Activated T-cell treated with anti-CD3 and anti-CD28 coated beads, Interleukin-2, amount 50 U/mL, for 72 hours (primary cell): ENCODE measurements at places on chromosomes 3 and 15. TPM values are rescaled to one million over a fixed set of nuclear protein-coding genes. Genes with fewer than 3 reads are reported as not detected.

DNA sequence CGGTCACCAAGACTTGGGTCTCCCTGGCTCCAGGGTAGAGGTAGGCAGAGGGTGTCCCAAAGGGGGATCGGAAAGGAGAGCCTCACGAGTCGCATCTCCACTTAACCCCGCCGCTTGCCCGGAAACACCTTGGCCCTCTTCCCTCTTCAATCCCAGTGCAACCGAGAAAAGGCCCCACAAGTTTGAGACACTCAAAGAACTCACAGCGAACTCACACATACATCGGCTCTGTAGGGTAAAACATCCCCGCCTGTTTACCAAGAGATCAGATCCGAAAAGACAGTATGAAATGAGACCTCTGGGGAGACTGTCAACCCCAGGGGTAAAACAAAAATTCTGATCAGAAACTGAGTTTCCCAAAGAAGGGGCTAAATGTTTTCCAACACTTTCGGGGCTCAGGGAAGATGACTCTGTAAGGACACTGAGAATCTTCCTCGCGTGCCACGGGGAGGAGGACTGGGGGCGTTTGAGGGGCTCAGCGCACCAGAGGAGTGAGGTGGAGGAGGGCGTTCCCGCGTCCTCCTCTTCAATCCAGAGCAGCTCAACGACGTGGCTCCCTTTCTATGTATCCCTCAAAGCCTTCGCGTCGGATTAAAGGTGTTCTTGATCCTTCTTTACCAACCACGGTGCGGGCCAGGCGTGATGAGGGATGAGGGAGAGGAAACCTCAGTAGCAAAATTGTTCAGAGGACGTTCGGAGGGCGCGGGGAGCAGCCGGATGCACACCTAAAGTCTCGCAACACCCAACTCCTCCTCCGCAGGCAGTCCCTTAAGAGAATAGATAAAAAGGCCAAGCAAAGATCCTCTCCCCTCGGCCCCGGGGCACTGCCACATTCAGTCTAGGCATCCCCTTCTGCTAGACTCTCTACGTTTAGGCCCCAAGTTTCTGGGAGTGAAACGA, 3.7 kb downstream of the WNT5A start:
- peaks cover 75% of the 10 kb centered on the region for H3K27me3 ChIP-seq
- DNase-seq, result no peak
- no peak overlapping the region for H3K27ac ChIP-seq
- peaks cover 15% of the 10 kb centered on the region for H3K4me1 ChIP-seq
- peak overlapping the region; percentile 57 for H3K4me3 ChIP-seq
- H3K36me3 ChIP-seq, result no peaks in the 10 kb centered on the region

- H3K36me3 ChIP-seq, result no peaks in the 10 kb centered on the region
- no peak overlapping the region for H3K27ac ChIP-seq
- H3K4me3 ChIP-seq, result no peak overlapping the region
- DNase-seq, result no peak
These were observed 24.5 kb downstream of the CHDH start for GRCh38 chr3:53821631-53822121.

DNA sequence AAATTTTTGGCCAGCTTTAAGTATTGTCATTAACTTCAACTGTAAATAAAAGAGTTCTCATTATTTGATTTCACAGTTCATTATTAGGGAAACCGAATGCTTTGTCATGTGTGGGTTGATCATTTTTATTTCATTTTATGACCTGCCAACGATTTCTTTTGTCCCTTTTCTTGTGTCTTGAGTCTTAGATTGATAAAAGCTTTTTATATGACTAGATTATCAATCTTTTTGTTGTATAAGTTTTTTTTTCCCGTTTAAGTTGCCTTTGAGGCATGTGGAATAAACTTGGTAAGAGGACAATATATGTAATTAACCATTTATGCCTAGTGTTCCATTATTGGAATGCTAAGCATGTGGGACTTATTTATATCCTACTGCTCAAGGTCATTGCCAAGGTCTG, 62.8 kb downstream of the ATP2C1 start:
- H3K36me3 ChIP-seq, result peaks cover 22% of the 10 kb centered on the region
- H3K4me3 ChIP-seq, result no peak overlapping the region
- no peak overlapping the region for H3K27ac ChIP-seq
- no peaks in the 10 kb centered on the region for H3K4me1 ChIP-seq
- no peak for DNase-seq

DNA sequence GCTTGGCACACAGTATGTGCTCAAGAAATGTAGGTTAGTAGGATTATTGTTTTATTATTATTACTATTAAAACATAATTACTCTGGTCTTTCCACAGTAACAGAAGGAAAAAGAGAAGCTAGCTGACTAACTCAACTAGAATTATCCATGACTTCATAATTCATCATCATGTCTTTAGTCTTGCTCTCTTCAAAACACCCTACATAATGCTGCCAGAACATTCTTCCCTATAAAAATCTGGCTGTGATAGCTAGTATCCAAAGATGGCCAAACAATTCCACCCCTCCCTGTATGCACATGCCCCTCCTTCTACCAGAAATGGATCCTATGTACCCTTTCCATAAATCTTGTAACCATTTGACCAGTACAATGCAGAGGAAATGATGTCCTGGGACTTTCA, 48.8 kb upstream of the SRGAP3 start:
- H3K4me3 ChIP-seq, result no peak overlapping the region
- H3K4me1 ChIP-seq, result peaks cover 16% of the 10 kb centered on the region
- H3K27ac ChIP-seq, result no peak overlapping the region
- H3K36me3 ChIP-seq, result no peaks in the 10 kb centered on the region
- DNase-seq, result no peak
- peaks cover 23% of the 10 kb centered on the region for H3K27me3 ChIP-seq

GRCh38 chr15:68909601-68910100, 20.7 kb upstream of the SPESP1 start:
- H3K4me3 ChIP-seq, result no peak overlapping the region
- peaks cover 6% of the 10 kb centered on the region for H3K27me3 ChIP-seq
- DNase-seq, result no peak
- no peak overlapping the region for H3K27ac ChIP-seq
- no peaks in the 10 kb centered on the region for H3K36me3 ChIP-seq
- no peaks in the 10 kb centered on the region for H3K4me1 ChIP-seq

GRCh38 chr3:27454914-27455313, 29.3 kb downstream of the SLC4A7 start:
- H3K4me1 ChIP-seq, result peaks cover 61% of the 10 kb centered on the region
- H3K36me3 ChIP-seq, result no peaks in the 10 kb centered on the region
- peak overlapping the region; percentile 96 for H3K27ac ChIP-seq

DNA sequence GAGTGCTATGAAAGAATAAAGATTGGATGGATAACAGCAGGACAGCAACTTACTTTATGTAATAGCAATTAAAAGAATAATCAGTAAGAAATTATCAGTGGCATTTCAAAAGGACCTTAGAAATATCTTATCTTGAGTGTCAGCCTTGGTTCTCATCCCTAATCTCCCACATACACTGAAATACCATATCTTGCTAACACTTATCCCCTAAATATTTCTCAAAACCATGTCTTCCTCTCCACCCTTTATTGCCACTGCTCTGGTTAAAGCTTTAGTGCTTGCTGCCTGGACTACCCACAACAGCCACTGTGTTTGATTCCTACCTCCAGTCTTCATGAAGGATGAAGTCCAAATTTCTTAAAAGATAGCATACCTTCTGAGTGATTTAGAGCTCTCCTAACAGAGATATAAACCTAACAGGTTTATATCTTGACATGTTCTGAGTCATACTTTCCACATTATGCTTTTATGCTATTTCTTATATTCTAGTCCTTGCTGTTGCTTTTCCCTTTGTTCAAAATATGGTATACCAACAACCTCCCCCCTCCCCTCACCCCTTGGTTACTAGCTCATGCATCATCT, 202.8 kb downstream of the RSRC1 start:
- no peaks in the 10 kb centered on the region for H3K36me3 ChIP-seq
- H3K27ac ChIP-seq, result no peak overlapping the region
- H3K27me3 ChIP-seq, result no peaks in the 10 kb centered on the region
- no peaks in the 10 kb centered on the region for H3K4me1 ChIP-seq

GRCh38 chr3:177050501-177051237, 146.6 kb downstream of the TBL1XR1 start:
- no peak for DNase-seq
- no peak overlapping the region for H3K27ac ChIP-seq
- H3K4me1 ChIP-seq, result peaks cover 22% of the 10 kb centered on the region
- H3K27me3 ChIP-seq, result no peaks in the 10 kb centered on the region
- H3K4me3 ChIP-seq, result no peak overlapping the region

- DNase-seq, result no peak
- H3K4me3 ChIP-seq, result no peak overlapping the region
- no peak overlapping the region for H3K27ac ChIP-seq
- peaks cover 25% of the 10 kb centered on the region for H3K27me3 ChIP-seq
- H3K36me3 ChIP-seq, result no peaks in the 10 kb centered on the region
These were observed 192.7 kb upstream of the HES1 start for GRCh38 chr3:193943200-193943599.

DNA sequence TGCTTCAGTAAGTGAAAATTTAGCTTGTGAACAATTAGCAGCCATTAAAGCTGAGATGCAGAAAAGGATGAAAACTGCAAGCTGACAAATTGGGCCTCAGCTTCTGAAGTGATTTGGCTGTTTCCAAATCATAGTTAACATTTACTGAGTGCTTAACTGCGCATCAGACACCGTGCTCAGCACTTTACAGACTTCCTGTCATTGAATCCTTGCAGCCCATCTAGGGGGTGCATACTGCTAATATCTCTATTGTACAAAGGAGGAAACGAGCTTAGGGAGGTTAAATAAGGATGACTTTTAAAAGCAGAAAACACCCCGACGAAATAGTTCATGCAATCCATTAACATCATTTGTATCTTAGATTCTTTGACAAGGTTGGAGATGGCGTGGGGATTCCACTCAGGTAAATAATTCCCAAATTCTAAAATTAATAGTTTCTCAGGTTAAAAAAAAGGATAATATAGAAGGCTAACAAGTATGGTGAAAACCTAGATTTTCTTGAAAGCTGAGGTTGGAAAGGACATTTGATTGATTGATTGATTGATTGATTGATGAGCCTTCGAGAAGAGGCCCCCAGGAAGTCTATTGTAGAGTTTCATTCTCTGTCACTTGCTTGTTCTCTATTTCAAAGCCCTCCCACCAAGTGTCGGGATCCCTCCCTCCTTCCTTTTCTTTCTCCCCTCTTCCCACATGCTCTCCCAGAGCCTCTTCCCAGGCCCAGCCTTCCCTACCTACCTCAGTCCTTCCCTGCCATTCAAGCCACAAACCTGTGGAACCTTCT, 23.5 kb upstream of the EPHB3 start:
- DNase-seq, result no peak
- no peaks in the 10 kb centered on the region for H3K36me3 ChIP-seq
- H3K27me3 ChIP-seq, result peaks cover 23% of the 10 kb centered on the region
- no peak overlapping the region for H3K4me3 ChIP-seq
- H3K27ac ChIP-seq, result no peak overlapping the region

- no peak overlapping the region for H3K27ac ChIP-seq
- H3K27me3 ChIP-seq, result no peaks in the 10 kb centered on the region
- no peak overlapping the region for H3K4me3 ChIP-seq
- DNase-seq, result no peak
- no peaks in the 10 kb centered on the region for H3K36me3 ChIP-seq
These were observed 140.5 kb upstream of the TPM1 start for GRCh38 chr15:62901909-62902546.

DNA sequence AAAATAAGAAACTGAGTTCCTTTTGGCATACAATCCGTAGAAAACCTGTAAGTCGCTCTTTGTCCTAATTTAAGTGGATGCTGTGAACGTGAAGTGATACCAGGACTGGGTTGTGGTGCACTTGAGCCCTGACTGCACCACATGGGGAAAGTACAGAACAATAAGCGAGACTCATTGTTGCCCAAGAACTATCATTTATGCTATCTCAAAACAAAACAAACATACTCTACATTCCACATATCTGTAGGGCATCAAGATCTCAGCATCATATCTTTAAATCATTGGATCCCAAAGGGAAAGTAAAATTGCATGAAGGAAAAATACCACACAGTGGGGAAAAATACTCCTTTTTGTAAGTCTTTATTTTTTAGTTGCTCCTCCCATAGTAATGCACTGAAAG, 580.3 kb downstream of the MECOM start:
- H3K4me1 ChIP-seq, result no peaks in the 10 kb centered on the region
- DNase-seq, result no peak
- H3K27ac ChIP-seq, result no peak overlapping the region
- H3K36me3 ChIP-seq, result no peaks in the 10 kb centered on the region

DNA sequence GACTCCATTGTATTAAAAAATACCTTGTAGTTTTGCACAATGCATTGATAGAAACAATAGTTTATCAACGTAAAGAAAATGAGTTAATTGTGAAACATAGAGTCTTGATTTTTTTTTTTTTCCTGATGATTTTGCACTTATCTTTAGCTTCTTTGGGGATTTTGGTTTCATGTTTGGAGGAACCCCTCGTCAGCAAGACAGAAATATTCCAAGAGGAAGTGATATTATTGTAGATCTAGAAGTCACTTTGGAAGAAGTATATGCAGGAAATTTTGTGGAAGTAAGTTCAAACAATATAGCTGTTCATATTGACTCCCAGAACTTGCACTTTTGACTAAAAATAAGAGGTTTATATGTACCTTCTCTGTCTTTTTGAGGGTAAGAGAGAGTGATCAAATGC, 7.0 kb downstream of the DNAJB11 start:
- H3K36me3 ChIP-seq, result peaks cover 32% of the 10 kb centered on the region
- peaks cover 18% of the 10 kb centered on the region for H3K4me1 ChIP-seq
- no peak overlapping the region for H3K27ac ChIP-seq
- H3K27me3 ChIP-seq, result no peaks in the 10 kb centered on the region
- DNase-seq, result no peak

DNA sequence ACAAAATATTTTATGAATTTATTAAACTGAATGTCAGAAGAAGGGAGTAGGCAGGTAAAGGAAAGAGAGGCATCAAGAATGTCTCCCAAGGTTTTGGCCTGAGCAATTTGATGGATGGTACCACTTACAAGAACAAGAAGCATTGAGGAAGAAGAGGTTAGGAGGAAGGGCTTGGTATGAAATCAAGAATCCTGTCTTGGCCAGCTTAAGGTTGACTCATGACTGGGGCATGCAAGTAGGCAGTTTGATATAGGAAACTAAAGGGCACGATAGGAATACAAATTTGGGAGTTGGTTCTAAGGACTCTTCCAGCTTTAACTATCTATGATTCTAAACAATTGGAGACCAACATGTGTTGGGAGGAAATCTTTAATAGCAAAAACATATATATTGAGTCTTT, 79.1 kb downstream of the NTRK3 start:
- no peak overlapping the region for H3K27ac ChIP-seq
- no peaks in the 10 kb centered on the region for H3K4me1 ChIP-seq
- H3K4me3 ChIP-seq, result no peak overlapping the region
- peaks cover 3% of the 10 kb centered on the region for H3K27me3 ChIP-seq

DNA sequence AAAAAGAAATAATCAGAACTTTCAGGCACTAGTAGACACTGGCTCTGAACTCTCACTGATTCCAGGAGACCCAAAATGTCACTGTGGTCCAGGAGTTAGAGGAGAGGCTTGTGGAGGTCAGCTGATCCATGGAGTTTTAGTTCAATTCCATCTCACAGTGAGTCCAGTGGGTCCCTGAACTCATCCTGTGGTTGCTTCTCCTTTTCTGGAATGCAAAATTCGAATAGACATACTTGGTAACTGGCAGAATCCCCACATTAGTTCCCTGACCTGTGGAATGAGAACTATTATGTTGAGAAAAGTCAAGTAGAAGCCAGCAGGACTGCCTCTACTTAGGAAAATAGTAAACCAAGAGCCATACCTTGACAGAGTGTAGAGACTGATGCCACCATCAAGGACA, 87.3 kb upstream of the OXTR start:
- H3K27me3 ChIP-seq, result no peaks in the 10 kb centered on the region
- H3K4me1 ChIP-seq, result no peaks in the 10 kb centered on the region
- H3K27ac ChIP-seq, result no peak overlapping the region
- H3K36me3 ChIP-seq, result no peaks in the 10 kb centered on the region

The SLC28A1 gene
- total RNA-seq, result not detected

The RAD51 gene
- total RNA-seq, result 49.9 TPM

The CPNE9 gene
- total RNA-seq, result 0.46 TPM

The ZNF280D gene
- total RNA-seq, result 26.1 TPM

The RAB43 gene
- total RNA-seq, result 95.5 TPM
